SJCRH30 (cell line): ENCODE measurements at places on chromosomes 2 and 18.

- H3K27me3 ChIP-seq: no peaks in the 10 kb centered on the region; the same call in 1 of the 2 replicates
- H3K4me3 ChIP-seq: no peak overlapping the region
- H3K27ac ChIP-seq: no peak overlapping the region
- DNase-seq: peak; percentile 13
- no peaks in the 10 kb centered on the region for H3K4me1 ChIP-seq
Observed at GRCh38 chr2:157302492-157303099, 23.0 kb downstream of the ERMN start.

- H3K4me1 ChIP-seq: no peaks in the 10 kb centered on the region; the same call in 1 of the 2 replicates
- H3K27ac ChIP-seq: no peak overlapping the region
Observed at GRCh38 chr18:41999751-42000150, 44.7 kb downstream of the PIK3C3 start.

GRCh38 chr2:1707771-1708418, 36.4 kb downstream of the PXDN start:
- H3K36me3 ChIP-seq: no peaks in the 10 kb centered on the region; the same call in 1 of the 2 replicates
- H3K27ac ChIP-seq: peak overlapping the region; percentile 74
- H3K27me3 ChIP-seq: no peaks in the 10 kb centered on the region
- peak overlapping the region; percentile 2 for H3K4me3 ChIP-seq

DNA sequence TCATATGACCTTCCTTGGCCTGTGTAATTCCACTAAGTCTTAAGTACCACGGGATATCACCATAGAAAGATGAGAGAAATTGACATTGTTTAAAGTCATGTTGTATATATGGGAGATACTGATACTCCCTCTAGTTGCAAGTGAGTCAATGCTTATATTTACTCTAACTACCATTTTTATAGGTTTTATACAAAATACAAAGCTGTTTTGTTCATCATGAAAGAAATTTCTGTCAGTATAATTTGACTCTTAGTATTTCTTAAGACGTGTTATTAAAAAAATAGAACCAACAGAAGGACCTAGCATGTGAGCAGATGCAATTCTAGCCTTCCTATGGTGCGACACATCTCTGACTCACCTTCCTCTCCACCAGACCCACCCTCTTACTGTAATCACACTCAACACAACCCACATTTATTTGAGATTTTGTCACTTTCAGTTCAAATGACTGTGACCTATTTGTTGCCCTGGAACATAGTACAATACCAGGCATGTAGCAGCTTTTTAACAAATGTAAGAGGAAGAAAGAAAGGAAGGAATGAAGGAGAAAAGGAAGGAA, 453.1 kb downstream of the CMPK2 start:
- H3K36me3 ChIP-seq: no peaks in the 10 kb centered on the region
- peaks cover 4% of the 10 kb centered on the region; the same call in 1 of the 2 replicates for H3K27me3 ChIP-seq
- H3K4me1 ChIP-seq: no peaks in the 10 kb centered on the region
- DNase-seq: no peak

- H3K4me1 ChIP-seq: peaks cover 3% of the 10 kb centered on the region
- no peaks in the 10 kb centered on the region for H3K36me3 ChIP-seq
- DNase-seq: peak; percentile 74
- peak overlapping the region; percentile 69 for H3K27ac ChIP-seq
- no peaks in the 10 kb centered on the region for H3K27me3 ChIP-seq
Observed at GRCh38 chr2:198375083-198375410, 570.7 kb downstream of the PLCL1 start.

DNA sequence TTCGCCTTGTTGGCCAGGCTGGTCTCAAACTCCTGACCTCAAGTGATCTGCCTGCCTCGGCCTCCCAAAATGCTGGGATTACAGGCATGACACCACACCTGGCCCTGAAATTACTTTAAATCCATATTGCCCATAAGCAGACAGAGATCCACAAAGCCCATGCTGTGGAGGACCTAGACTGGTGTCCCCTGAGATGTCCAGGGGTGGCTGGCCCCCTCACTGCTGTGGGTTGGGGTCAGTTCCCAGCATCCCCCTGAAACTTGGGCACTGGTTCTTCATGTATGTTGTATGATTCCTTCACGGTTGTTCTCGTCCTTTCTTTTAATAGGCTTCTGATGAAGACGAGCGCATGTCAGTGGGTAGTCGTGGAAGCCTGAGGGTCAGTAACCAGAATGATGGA, 78.1 kb upstream of the RBM44 start:
- H3K36me3 ChIP-seq: peaks cover 27% of the 10 kb centered on the region
- no peak overlapping the region for H3K27ac ChIP-seq
- DNase-seq: no peak
- no peaks in the 10 kb centered on the region for H3K27me3 ChIP-seq

- no peaks in the 10 kb centered on the region for H3K27me3 ChIP-seq
- H3K36me3 ChIP-seq: no peaks in the 10 kb centered on the region
- no peak for DNase-seq
- no peaks in the 10 kb centered on the region for H3K4me1 ChIP-seq
Observed at GRCh38 chr2:155200753-155201152, 502.3 kb downstream of the KCNJ3 start.

DNA sequence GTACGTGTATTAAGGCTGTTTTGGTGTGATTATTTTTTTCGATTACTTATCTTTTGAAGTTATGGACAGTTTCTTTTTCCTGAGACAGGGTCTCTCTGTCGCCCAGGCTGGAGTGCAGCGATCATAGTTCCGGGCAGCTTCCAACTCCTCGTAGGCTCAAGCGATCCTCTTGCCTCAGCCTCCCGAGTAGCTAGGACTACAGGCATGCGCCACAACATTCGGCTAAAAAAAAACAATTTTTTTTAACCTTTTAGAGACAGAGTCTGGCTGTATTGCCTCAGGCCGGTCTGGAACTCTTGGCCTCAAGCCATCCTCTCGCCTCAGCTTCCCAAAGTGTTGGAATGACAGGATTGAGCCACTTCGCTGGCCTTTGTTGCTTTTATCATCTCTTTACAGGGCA, 945 bp downstream of the HAT1 start:
- H3K4me3 ChIP-seq: peak overlapping the region; percentile 90
- DNase-seq: peak; percentile 51
- peak overlapping the region; percentile 89 for H3K27ac ChIP-seq
- H3K4me1 ChIP-seq: peaks cover 2% of the 10 kb centered on the region; the same call in 1 of the 2 replicates
- H3K36me3 ChIP-seq: peaks cover 15% of the 10 kb centered on the region

- DNase-seq: no peak
- H3K4me3 ChIP-seq: no peak overlapping the region
- 0 out of 2 replicates have a peak, but pooled peaks cover 10% of the 10 kb centered on the region for H3K4me1 ChIP-seq
- no peaks in the 10 kb centered on the region for H3K27me3 ChIP-seq
- no peak overlapping the region for H3K27ac ChIP-seq
Observed at GRCh38 chr18:55236150-55236931, 277.1 kb upstream of the CCDC68 start.

DNA sequence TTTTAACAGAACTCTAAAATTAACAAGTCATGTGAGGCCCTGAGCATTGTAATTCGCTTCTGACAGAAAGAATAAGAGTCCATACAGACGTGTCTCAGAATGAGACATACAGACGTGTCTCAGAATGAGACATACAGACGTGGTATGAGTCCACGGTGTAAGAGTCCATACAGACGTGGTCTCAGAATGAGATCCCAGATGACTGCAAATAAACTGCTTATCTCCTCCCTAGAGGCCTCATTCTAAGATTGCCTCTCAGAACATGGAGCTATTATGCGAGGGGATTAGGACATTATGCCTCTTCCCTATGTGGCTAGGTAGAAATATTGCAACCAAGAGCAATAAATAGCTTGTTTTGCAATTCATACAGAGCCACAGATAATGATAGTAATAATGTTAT, 63.9 kb downstream of the NEB start:
- no peaks in the 10 kb centered on the region for H3K4me1 ChIP-seq
- H3K36me3 ChIP-seq: peaks cover 70% of the 10 kb centered on the region
- no peak overlapping the region for H3K4me3 ChIP-seq
- no peak overlapping the region for H3K27ac ChIP-seq
- no peak for DNase-seq

GRCh38 chr2:174240097-174240496, 8.2 kb downstream of the OLA1 start:
- no peak overlapping the region for H3K27ac ChIP-seq
- H3K27me3 ChIP-seq: no peaks in the 10 kb centered on the region
- DNase-seq: no peak
- H3K4me1 ChIP-seq: no peaks in the 10 kb centered on the region

- H3K4me3 ChIP-seq: no peak overlapping the region
- no peak for DNase-seq
Observed at GRCh38 chr2:43159797-43160196, 66.6 kb downstream of the ZFP36L2 start.

DNA sequence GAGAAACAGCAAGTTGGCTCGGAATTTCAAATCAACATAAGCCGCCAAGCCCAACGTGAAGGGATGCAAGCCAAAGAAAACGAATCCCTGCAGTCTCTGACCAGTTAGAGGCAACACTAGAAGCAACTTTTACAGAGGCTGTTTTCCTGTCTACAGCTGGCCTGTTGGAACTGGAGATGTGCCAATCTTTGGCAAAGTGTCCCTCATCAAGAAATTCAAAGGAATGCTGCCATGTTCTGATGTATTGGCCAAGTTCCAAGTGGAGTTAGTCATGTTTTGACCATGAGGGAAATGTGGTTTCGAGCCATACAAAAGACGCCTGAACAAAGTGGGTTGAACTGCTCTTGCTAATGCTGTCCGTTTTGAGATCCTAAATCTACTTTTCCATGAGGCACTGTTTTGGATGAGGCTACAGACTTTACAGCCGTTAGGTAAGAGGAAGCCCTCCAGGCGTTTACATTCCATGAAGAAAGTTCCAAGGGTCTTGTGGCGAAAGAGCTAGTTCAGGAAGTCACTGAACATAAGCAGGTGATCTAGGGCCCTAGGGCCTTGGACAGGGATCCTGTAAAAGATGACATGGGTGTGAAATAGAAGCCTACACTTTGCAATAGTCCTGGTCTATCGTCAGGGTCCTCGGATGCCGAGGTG, 140.7 kb upstream of the PXDN start:
- DNase-seq: peak; percentile 37
- peaks cover 3% of the 10 kb centered on the region; the same call in 1 of the 2 replicates for H3K4me1 ChIP-seq
- no peak overlapping the region for H3K4me3 ChIP-seq

GRCh38 chr2:219453671-219454590, 19.3 kb downstream of the SPEG start:
- H3K4me3 ChIP-seq: no peak overlapping the region
- H3K4me1 ChIP-seq: peaks cover 33% of the 10 kb centered on the region
- H3K36me3 ChIP-seq: peaks cover 2% of the 10 kb centered on the region; the same call in 1 of the 2 replicates
- H3K27ac ChIP-seq: peak overlapping the region; percentile 62
- DNase-seq: peak; percentile 72
- H3K27me3 ChIP-seq: no peaks in the 10 kb centered on the region

DNA sequence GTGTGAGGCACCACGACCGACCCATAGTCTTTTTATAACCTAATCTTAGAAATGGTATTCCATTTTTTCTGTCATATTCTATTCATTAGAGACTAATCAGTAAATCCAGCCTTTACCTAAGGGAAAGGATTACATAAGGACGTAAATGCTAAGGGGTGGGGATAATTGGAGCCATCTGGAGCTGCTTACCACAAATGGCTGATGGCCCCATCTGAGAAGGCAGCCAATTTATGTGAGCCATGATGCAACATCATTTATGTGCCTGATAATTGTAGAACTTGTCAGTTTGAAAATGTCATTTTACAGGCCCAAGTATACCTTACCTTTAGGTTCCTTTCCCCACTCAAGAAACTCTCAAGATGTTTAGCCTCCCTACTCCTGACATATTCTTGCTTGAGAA, 44.0 kb downstream of the ARHGEF33 start:
- H3K36me3 ChIP-seq: no peaks in the 10 kb centered on the region
- no peak overlapping the region for H3K27ac ChIP-seq
- H3K4me1 ChIP-seq: no peaks in the 10 kb centered on the region
- DNase-seq: no peak
- no peak overlapping the region for H3K4me3 ChIP-seq

DNA sequence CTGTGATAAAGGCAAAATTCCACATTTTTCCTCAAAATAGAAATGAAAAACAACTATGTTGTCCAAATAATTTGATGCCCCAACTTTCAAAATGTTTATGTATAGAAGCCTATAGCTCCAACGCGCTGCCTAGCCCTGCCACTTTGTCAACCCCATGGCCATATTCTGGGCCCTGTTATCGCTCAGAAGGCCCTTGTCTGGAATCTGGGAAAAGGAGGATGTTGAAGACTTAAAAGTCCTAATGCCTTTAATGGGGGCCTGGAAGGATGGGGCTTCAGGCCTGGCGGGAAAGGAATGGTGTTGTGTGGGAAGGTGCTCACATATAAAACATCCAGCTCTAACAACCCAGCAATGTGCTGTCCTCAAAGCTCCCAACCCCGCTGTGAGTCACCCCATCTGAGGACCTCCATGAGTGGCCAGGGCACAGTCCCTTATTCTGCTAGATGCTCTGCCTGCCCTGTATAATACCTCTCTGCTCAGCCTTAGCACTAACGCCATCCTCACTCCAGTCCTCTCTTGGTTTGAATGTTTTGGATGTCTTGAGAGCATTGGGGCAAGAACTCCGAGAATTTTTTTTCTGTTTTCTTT, 86.0 kb downstream of the ACSL3 start:
- H3K4me3 ChIP-seq: no peak overlapping the region
- peaks cover 5% of the 10 kb centered on the region; the same call in 1 of the 2 replicates for H3K4me1 ChIP-seq
- DNase-seq: peak; percentile 21
- no peak overlapping the region for H3K27ac ChIP-seq
- H3K27me3 ChIP-seq: no peaks in the 10 kb centered on the region

DNA sequence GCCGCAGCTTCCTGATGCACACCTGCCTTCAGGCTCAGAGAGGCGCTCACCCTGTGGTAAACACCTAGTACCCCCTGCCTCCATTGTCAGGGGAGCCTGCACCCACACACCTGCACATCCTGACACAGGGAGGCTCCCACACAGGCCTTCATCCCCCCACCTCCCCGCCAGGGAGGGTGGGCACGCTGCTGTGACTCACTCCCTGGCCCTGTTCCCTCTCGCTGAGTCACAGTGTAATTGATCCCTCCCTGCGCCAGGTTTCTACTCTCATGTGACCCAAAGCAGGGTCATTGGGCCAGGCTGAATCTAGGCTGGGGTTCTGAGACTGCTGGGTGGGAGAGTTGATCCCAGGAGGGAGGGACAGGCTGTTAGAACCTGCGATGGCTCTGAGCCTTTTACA, 8.5 kb upstream of the CELF4 start:
- H3K27me3 ChIP-seq: no peaks in the 10 kb centered on the region
- no peak overlapping the region for H3K4me3 ChIP-seq
- no peak overlapping the region for H3K27ac ChIP-seq
- DNase-seq: no peak
- H3K4me1 ChIP-seq: no peaks in the 10 kb centered on the region

DNA sequence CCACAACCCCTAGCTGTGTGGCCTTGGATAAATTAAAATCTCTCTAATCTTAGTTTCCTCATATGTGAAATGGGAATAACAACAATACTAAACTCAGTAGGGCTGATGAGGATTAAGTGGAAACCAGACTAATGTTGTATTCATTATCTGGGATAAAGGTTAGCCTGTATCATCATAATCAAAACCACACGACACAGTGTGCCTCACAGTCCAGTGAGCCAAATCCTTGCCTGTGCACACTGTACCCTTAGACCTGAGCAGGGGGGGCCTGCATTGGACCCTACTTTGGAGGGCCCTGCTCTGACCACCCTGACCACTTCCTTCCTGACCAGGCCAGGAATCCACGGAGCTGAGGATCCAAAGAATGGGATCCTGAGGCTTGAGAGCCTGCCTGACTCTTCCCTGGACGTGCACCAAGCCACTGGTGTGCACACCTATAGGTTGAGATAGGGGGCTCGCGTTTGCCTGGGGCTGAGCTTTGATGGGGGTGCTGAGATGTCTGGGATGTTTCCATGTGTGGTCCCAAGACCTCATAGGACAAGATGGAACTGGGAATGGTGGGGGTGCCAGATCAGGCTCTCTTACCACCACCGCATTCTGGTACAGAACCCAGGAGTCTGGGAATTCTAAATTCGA, 69.7 kb downstream of the TGOLN2 start:
- H3K4me3 ChIP-seq: no peak overlapping the region
- peak overlapping the region; percentile 77 for H3K27ac ChIP-seq
- peaks cover 5% of the 10 kb centered on the region; the same call in 1 of the 2 replicates for H3K36me3 ChIP-seq
- no peak for DNase-seq
- no peaks in the 10 kb centered on the region for H3K27me3 ChIP-seq
